Hippocampal formation (tissue), 2 donors: ENCODE measurements at places on chromosomes 11 and 22.

GRCh38 chr11:57310630-57311086 lies 14.1 kb downstream of the TNKS1BP1 start:
- no peak for DNase-seq

GRCh38 chr11:92406472-92406871 lies 181.9 kb downstream of the FAT3 start:
- no peak for DNase-seq

GRCh38 chr11:23865341-23865975 lies 631.4 kb upstream of the LUZP2 start:
- DNase-seq = no peak

DNA sequence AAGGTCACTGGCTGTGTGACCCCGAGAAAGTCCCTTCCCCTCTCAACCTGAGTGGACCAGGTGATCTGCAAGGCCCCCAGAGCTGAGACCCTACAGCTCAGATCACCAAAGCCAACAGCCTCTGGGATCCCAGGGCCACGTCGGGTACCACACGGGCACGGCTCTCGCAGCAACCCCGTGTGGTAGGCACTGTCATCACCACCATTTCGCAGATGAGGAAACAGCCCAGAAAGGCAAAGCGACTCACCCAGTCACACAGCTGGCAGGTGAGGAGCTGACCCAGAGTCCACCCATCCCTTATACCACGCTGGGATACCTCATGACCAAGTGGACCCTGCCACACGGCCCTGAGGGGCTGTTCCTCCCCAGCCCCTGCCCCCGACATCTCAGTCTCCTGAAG lies 2.8 kb downstream of the ATP5MGL start:
- DNase-seq = no peak

- no peak for DNase-seq
Observed at GRCh38 chr11:44624761-44625221, 59.3 kb downstream of the CD82 start.

GRCh38 chr11:21877151-21877550 lies 315.7 kb upstream of the ANO5 start:
- DNase-seq = no peak
